ENCODE measurements at places on chromosomes 12 and 14.
A peak's percentile ranks its signal among the peaks of the same experiment; 100 is the strongest.

DNA sequence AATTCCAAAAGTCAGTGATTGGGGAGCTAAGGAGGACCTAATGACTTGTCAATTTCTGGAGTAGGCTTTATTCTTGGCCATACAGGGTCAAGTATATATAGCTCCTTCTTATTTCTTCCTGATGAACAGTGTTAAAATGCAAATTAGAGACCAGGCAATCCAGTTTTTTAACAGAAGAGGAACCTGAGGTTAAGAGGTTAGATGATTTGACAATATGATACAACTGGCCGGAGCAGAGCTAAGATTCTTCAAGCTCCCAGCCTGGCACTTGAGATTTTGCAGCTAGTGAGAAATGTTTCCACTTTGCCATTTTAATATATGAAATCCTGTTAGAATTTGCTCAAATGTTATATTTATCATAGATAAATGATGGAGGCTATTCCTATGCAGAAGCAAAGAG lies 204.0 kb downstream of the SSPN start:
- no peak for DNase-seq

GRCh38 chr12:104802208-104802607 lies 155.9 kb downstream of the SLC41A2 start:
- no peak for DNase-seq

DNA sequence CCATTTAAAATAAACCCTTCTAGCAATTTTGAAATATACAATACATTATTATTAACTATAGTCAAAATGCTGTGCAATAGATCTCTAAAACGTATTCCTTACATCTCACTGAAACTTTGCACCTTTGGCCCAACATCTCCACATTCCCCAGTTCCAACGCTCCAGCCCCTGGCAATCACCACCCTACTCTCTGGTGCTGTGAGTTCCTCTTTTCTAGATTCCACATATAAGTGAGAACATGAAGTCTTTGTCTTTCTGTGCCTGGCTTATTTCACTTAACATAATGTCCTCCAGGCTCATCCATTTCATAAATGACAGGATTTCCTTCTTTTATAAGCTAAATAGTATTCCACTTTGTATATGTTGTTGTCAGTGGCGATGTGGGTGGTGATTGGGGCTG lies 194.7 kb upstream of the RTL1 start:
- DNase-seq = no peak

DNA sequence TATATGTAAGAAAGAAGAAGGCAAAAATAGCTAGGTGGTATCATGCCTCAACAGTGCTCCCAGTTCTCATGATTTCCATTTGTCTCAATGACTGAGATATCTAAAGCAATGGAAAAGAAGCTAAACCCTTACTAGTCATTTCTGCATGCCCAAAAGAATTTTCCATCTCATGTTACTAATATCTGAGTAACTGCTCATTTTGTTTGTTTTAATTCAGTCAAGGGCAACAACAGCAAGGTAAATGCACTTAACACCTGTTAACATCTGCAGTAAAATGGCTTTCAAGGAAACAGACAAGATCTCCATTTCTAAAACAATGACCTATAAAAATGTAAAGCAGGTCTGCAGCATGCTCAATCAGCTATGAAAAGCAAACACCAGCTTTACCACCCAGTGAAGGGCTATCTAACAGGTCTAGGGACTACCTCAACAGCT lies 19.4 kb upstream of the SELPLG start:
- no peak for DNase-seq

- DNase-seq = no peak
These were observed 5.4 kb upstream of the NGB start for GRCh38 chr14:77276295-77276935.

- DNase-seq = no peak
These were observed 551.0 kb downstream of the DIO2 start for GRCh38 chr14:79660053-79660939.

- DNase-seq = no peak
These were observed 8.4 kb downstream of the RNU4-2 start for GRCh38 chr12:120283318-120283717.

DNA sequence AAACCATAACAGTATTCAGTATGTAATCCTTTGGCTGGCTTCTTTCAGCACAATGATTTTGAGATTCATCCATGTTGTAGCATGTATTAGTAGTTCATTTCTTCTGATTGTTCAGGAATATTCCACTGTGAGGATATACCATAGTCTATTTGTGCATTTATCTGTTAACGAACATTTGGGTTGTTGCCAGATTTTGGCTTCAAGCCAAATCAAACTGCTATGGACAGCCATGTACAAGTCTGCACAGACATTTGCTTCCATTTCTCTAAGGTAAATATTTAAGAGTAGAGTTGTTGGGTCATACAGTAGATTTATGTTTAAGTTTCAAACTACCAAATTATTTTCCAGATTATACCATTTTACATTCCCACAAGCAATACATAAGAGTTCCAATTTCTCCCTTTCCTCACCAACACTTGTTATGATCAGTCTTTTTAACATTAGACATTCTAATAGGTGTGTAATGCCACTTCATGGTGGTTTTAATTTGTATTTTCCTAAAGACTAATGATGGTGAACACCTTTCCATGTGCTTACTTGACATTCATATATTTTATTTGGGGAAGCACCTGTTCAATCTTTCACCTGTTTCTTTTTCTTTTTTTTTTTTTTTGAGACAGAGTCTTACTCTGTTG lies 56.6 kb downstream of the ZFYVE21 start:
- DNase-seq = no peak

DNA sequence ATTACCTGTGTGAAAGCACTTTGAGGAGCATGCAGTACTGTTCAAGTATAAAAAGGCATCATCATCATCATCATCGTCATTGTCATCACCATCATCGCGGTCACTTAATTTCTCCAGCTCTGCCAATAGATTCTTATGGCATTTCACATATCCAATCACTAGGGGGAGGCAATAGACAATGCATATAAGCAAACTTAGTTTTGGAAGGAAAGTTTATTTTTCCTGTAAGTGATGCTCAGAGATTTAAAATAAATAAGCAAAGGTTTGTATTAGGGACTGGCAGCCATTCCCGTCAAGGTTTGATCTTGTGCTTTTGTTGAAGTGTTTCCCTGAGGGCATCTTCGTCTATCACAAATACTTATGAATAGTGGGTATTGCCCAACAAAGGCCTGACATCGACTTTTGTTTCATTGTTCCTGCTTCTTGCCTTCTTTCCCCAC lies 127.4 kb downstream of the KTN1 start:
- peak; percentile 44 for DNase-seq

DNA sequence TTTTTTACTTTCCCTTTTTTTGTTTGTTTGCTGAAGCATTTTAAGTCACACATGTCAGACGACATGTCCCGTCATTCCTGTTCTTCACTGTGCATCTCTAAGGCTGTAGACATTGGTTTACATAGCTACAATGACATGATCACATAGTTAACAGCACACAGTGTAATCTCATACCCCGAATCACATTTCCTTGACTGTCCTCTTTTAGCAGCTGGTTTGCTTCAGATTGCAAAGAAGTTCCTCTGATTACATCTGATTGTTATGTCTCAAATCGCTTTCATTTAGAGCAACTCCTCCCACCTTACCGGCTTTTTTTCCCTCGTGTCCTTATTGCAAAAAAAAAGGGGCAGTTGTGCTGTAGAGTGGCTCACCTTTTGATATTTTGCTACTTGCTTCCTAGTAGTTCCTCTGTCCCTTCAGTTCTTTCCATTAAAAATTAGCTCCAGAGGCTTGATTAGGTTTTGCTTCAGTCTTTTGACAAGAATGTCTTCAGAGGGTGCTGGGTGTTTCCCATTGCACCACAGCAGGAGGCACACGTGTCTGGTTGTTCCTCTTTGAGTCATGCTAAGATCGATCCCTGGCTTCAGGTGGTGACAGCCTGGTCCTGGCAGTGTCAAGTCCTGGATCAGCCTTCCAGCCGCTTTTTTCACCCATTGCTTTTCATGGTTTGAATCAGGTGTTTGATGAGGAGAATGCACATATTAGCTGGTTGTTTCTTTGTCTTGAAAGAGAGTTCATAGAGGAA lies 35.0 kb downstream of the ZNF664 start:
- no peak for DNase-seq

- DNase-seq = no peak
These were observed 565 bp downstream of the NT5DC3 start for GRCh38 chr12:103840462-103840875.

DNA sequence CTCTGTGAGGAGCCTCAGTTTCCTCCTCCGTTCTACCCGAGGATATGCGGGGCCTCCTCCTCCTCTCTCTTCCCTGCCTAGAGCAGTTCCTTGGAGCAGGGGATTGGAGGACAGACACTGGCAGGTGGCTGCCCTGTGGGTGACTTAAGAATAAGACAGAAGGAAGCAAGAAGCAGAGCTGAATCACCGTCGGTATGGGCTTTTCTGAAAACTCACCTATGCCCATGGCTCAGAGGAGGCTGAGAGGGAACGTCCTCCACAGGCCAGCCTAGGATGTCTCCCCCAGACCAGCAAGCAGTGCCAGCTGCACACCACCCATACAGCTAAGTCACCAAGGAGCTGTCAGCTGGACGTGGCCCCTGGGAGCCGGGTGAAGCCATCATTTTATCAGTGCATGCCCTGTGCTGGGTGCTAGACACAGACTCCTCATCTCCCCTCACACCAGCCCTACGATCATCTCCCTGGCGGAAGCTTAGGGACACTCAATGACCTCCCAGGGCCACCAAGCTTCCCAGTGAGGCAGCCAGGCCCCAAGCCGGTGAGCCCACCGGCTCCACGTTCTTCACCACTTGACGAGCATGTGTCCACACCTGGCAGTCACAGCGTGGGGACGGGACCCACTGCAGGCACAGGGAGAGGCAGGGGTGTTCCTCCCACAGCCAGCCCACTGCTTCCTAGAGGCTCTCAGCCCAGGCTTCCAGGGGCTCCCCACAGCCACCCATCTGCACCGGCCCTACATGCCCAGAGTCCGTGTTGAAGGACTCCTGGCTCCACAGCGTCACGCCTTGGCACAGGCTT lies 21.4 kb downstream of the ITPK1 start:
- DNase-seq = no peak

DNA sequence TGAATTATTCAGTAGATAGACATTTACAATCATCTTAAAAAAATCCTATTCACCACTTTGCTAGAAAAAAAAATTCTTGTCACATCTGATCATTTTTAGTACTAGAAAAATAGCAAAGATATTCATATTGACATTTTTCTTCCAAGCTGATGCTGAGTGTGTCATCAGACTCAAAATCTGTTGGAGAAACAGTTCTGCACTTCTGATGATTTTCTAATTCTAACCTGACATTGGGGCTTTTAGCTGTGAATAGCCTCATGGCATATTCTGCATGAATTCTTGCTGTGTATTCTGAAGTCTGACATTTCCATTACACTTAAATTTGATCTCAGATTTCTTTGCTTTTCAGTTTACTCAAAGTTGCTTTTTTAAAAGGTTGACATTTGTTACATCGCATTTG lies 150.1 kb downstream of the PIK3C2G start:
- DNase-seq = no peak

- no peak for DNase-seq
These were observed 10.4 kb upstream of the NOPCHAP1 start for GRCh38 chr12:104975587-104976343.

DNA sequence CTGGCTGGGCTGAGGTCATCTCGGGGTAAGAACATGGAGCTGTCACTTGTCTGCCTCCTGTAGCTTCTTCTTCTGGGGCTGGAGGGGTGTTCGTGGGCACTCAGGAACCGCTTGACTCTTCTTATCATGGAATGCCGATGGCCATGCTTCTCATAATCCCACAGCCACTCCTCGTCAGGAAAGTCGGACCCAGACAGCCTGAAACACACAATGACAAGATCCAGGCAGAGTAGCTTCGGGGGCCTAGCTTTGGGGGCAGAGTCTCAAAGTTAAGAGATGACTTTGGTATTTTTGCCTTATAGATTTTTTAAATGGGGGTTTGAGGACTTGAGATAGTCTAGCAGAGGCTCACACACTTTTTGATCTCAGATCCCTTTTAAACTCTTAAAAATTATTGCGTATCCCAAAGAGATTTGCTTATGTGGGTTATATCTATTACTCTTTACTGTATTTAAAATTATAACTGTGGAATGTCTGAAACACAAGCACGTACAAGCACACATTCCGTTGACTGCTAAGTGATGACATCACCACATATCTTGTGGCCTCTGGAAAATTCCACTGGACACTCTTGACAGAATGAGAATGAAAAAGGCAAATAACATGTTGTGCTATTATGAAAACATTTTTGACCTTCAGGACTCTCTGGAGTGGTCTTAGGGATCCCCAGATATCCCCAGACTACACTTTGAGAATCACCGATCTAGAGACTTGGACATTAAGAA lies 43.3 kb downstream of the BEST3 start:
- no peak for DNase-seq

DNA sequence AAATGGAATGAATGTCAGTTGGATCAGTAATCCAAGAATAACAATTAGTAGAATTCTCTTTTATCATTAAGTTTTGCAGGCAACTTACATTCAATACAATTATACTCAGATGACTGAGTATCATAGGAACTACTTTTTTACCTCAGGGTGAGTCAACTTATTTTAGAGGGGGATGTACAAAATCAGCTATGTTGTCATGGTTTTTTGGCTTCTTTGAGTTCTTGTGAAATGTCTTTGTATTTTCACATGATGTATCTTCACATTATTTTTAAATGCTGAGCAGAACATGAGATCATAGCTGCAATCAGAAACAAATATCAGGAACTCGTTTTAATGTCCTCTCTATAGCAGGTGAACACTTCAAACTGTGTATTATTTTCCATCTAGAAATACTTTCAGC lies 65.3 kb upstream of the PTPRR start:
- DNase-seq = no peak

- no peak for DNase-seq
These were observed 268.2 kb upstream of the PLEKHG7 start for GRCh38 chr12:92434607-92435025.

DNA sequence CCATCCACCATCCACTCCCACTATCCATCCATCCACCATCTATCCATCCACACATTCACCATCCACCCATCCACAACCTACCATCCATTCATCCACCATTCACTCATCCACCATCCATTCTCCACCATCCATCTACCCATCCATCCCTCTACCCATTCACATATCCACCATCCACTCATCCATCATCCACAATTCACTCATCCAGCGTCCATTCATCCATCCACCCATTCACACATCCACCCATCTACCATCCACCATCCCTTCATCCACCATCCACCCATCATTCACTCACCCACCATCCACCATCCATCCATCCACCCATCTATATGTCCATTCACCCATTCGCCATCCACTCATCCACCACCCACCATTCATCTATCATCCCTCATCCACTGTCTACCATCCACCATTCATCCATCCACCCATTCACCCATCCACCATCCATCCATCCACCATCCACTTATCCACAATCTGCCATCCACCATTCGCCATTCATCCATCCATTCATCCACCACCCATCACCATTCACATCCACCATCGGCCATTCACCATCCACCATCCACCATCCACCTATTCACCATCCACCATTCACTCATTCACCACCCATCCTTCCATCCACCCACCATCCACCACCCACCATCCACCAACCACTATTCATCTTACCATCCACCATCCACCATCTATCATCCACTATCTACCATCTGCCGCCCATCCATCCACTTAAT lies 2.0 kb upstream of the AMN start:
- DNase-seq = no peak

Measured in midbrain (tissue), 1 donor.